DMS53 (cell line): ENCODE measurements at places on chromosomes 7 and 10.

- peak; percentile 39 for DNase-seq
Observed at GRCh38 chr10:17006631-17007417, 122.8 kb downstream of the CUBN start.

GRCh38 chr7:103569621-103570305 is 123.8 kb upstream of the SLC26A5 start:
- DNase-seq = no peak

- peak; percentile 84 for DNase-seq
Observed at GRCh38 chr10:114239117-114239993, at the start of gene VWA2. VWA2 (plus strand) TSS chr10:114239254; CDS start chr10:114248714, 9,460 bp downstream.

DNA sequence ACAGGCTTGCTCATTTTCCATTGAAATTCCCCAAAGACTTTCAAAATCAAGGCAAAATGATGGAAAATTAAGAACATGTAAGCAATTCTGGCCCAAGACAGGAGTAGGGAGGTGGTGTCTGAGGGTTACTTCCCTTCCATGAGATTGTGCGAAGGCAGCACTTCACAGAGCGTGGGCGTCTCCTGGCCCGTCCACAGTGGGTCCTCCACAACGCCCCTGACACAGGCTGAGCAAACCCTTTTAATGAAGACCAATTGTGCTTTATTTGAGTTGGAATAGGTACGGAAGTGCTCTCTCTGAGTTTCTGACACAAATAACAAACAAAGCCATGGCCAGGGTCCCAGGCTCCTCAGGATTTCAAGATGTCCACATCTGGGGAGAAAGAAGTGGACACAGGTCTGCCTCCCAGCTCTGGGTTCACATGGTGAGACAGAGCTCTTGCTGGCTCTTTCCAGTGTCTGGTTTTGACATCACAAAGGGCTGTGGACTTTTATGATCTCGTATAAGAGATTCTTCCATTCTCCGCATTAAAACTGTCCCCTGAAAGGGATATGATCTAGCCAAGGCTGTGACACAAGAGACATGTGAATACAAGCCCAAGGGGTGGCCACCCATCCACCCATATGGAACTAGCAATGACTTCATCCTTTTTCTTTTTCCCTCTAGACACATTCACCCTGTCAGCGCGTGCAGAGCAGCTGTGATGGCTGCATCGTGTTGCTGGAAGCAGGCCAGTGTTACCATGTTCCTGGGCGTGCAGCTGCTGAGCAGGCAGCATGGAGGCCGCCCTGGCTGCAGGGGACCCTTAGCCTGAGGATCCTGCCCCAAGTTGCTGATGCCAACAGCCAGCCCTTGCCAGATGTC is 145.6 kb downstream of the ADAM12 start:
- DNase-seq = no peak

DNA sequence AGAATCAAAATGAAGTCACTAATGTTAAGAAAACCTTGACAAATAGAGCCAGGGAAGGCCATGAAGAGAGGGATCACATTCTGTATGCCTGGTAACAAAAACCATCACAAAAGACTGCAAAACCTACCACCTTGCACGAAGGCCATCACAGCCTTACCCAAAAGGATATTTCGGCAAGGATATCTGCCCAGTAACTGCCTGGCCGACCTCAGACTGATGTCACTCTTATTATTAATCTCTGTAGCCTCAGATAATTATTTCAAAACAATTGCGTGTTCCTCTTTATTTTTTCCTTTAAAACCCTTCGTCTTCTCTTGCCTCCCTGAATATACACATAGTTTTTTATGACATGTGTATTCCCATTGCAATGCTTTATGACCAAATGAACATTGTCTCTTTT is 52.5 kb downstream of the CDC14C start:
- no peak for DNase-seq
